GM19239 (cell line): ENCODE measurements at places on chromosomes 7 and 10.

DNA sequence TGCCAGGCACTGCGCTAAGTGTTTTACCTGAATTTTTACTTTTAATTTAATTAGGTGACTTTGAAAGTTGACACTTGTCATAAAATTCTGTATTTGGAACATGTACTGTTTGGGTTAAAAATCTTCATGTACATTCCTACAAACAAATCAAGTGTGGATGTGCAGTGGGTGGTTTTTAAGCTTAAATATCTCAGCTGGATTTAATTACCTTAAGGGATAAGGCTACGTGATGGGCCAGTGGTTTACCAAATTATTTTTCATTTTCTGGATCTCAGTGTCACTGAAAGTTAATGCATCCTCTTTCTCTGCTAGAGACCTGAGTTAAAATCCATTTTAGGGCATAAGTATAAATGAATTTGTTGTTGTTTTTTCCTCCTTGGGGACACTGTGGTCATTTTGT lies 51.1 kb downstream of the EXOC4 start:
- DNase-seq: no peak

GRCh38 chr7:51102828-51103227 lies 213.8 kb downstream of the COBL start:
- DNase-seq: no peak

DNA sequence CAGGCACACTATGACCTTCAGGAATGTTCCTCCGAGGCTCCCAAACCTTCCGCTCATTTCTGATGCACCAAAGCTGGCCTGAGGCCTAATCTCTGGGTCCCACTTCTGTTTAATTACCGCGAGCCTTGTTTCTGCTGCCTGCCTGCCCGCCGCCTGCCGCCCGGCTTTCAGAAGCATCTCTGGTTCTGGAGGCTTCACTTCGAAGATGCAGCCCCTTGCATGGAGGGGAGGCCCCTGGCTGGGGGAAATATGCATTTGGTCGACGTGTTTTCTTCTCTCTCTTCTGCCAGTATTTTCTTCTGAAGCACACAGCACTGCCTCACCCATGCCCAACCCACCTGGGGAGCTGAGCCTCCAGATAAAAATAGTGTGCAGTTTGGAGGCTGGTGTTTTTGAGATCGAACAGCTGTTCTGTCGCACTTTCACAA lies 166.9 kb downstream of the PAXIP1 start:
- no peak for DNase-seq

GRCh38 chr10:112844681-112845544 lies 105.1 kb upstream of the TCF7L2 start:
- DNase-seq: no peak

- DNase-seq: no peak
Measured at GRCh38 chr10:84256510-84257342, 11.9 kb downstream of the RGR start.

DNA sequence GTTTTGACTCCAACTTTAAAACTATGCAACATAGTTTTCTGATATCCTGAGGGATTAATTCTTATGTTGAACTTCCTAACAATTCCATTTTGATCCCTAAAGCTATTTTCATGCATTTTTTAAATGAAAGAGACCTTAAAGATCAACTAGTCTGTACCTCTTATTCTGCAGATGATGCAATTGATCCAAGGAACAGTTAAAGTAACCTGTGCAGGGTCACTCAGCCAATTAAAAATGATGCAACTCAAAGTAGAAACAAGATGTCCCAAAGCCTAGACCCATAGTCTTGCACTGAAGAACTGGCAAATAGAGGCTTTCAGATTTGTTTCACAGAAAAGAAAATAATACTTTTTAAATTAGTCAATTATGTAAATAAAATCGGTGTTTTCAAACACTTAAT lies 86.3 kb downstream of the IMMP2L start:
- no peak for DNase-seq

DNA sequence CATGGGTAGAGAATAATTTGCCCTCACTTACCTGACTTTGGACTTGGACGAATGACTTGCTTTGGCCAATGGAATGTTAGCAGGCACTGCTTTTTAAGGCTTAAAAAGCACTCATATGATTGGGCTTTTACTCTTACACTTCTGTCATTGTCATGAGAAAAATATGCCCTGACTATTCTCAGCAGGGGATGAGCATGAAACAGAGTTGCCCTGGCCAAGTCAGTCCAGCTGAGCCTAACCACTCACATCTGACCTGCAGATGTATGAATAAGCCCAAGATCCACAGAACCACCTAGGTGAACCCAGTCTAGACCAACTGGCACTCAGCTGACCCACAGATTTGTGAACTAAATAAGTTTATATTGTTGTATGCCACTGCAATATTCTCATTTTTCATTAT lies 573.5 kb downstream of the TNS3 start:
- no peak for DNase-seq

DNA sequence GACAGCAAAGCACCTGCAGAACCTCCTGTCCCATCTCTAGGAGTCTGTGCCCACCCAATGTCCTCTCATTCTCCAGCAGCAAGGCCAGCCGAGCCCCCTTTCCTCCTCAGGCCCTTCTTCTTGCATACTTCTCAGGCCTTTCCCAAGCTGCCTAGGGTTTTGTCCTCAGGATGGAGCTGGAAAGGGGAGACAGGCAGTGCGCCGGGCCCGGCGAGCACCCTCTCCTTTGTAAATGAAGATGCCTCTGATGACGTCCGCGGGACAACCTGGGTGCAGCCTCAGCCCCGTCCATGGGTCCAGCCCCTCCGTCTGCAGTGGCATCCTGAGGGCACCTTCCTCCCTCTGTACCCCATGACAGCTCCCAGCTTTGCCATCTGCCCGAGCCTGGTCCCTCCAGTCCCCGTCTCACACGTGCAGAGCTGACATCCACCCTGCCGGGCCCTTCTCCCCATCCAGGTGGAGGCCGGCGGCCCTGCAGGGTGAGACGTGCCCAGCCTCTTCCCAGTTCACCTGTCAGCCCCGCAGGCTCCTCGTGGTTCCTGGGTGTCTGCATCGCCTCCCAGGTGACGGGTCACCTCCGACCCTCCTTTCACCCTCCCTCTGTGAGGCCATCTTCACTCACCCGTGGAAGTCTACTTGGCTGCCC lies 36.4 kb downstream of the JAKMIP3 start:
- DNase-seq: no peak

- no peak for DNase-seq
Measured at GRCh38 chr7:29288181-29289091, 93.9 kb downstream of the CHN2 start.

- DNase-seq: no peak
Measured at GRCh38 chr10:36676756-36677430, 448.5 kb upstream of the ANKRD30A start.

DNA sequence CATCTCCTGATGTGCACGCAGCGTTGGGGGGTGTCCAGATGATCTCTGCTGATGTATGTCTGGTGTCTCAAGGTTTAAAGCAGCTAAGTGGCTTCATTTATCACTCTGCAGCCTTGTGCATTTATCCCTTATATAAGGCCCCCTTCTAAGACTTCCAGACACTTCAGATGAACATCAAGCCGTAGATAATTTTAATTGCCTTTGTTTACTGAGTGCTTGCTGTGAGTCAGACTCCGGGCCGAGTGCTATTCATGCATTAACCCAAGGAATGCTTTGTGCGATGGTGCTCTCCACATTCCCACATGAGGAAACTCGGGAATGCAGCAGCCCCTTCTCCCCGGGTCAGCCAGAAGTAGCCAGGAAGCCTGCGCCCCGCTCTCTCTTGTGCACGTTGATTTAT lies 328.6 kb upstream of the COBL start:
- DNase-seq: no peak

GRCh38 chr7:2313450-2314208 lies 612 bp downstream of the SNX8 start:
- no peak for DNase-seq

DNA sequence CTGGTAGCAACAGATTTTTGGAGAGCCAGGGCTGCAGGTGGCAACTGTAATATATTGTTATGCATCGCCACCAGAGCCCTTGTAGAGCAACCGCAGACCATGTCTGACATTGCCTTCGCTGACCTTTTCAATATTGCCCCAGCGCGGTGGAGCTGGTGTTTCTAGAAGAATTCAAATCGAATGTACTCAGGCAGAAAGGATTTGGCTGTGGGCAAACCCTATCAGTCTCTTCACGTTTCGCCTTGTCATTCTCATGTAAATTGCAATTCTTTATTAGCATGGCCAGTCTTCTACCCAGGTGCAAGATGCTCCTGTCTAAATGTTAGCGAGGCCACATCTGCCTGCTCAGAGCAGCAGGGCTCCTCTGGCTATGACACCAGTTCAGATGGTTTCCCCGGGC lies 490.2 kb upstream of the AUTS2 start:
- DNase-seq: no peak

DNA sequence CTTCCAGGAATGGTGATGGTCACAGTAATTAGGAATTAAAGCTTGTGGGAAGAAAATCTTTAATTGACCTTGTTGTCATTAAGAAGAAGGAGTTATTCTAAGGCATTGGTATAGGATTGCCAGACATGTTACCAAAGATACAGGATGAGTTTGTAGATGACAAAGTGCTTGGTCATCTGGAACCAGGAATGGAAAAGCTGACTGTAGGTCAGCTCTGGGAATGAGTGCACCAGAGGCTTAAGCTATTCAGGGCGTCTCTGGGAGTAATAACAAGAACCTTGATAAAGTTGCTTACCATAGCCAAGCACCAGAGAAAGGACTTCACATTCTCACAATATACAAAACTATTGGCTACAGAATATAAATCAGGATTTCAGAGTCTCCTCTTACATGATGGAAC lies 89.0 kb downstream of the PHTF2 start:
- DNase-seq: no peak

DNA sequence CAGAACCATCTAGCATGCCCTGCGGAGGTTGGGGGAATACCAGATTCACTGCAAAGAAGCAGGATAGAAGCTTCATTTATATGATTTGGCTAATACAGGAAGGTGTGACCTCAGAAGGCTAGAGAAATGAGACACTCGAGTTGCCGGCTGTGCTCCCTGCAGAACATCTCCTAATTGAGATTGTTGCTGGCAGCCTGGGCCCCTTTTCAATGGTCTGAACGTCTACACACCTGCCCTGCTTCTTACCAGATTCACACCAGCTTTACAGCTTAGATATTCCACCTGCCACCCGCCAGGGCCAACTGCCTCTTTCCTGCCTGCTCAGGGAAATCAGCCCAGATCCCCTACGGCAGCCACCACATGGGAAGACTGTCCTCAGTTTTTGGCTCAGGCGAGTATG lies 475.3 kb upstream of the AUTS2 start:
- DNase-seq: no peak

DNA sequence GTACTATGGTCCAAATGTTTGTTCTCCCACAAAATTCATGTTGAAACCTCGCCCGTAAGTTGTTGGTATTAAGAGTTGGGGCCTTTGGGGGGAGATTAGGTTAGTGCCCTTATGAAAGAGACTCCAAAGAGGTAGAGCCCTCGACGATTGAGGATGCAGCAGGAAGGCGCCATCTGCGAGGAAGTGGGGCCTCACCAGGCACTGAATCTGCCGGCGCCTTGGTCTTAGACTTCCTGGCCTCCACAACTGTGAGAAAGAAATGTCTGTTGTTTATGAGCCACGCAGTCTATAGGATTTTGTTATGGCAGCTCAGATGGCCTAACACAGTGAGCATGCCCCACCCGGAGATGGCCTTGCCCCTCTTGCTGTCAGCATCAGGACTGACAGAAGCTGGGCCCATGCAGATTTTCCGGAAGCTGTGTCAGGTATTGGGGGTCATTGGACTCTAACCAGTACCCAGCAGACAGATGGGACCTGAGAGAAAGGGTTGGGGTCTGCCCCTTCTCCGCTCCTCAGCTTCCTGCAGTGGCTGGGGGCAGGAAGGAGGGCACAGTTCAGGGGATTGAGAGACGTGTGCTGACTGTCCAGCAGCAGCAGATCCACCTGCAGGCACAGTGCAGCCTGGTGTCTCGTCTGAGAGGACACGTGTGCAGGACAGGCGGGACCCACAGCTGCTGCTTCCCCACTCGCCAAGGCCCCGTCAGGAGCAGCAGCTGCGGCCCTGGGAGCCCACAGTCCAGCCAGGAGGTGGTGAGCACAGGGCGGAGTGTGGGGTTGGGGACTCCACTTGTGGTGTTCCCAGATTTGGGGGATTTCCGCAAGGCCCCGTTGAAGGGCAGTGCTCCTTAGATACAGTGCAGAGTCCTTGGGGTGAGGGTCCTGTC lies 47.8 kb downstream of the MGMT start:
- no peak for DNase-seq

DNA sequence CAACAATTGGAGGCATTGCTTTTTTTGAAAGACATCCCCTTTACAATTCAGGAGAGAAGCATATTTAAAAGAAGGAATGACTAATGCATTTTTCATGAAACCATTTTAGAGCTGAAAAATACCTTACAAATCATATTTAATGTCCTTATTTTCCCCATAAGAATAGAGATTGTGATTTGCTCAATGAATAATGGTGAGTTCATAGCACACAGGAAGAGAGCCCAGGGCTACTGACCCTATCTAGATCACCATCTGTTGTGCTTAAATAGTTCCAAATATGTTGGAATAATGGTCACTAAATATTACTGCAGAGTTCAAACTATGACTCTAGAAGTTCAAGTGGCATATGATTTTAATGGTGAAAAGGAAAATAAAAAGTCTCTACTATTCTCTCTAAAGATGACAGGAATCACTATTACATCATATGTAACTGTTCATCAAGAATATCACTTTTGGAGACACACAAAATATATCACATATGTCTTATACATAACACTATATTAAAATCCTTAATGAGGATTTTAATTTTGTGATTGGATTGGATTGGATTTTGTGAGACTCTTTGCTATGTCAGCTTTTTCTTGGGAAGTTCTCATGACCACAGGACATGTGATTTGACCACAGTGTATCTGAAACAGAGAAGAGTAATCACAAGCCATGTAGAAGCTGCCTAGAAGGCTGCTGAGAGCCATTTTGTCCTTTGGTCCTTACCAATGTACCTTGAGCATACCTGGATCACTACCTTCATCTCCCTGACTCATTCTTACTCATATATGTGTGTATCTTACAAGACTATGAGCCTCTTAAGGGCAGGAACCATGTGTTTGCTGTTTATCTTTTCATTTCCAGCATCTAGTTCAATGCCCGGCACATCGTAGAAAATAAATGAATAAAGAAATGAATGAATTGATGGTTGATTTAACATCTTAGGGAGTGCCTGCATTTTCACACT lies 26.4 kb downstream of the SLC16A9 start:
- DNase-seq: no peak

DNA sequence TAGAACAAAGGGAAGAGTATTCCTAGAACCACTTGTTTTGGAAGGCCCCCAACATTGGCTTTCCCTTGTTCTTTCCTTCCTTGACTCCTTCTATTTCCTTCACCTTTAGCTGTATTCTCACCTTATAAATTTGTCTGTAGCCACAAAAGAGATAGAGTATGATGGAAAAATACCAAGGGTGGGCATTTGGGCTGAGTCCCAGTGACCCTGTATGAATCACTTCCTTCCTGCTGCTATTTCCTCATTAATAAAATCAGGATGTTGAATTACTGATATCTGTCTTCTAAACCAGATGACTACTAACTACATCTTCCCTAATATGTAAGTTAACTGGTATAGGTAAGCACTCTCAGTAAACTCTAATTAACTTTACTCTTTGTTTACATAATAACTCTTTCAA lies 55.1 kb downstream of the IFIT5 start:
- DNase-seq: no peak
